ENCODE measurements at places on chromosomes 4 and X.

- peaks cover 2% of the 10 kb centered on the region for H3K4me1 ChIP-seq
- H3K27me3 ChIP-seq, result peaks cover 26% of the 10 kb centered on the region
- no peak overlapping the region for H3K27ac ChIP-seq
- H3K4me3 ChIP-seq, result no peak overlapping the region
- no peak for DNase-seq
These were observed 285.2 kb upstream of the GATB start for GRCh38 chr4:152045807-152046571.

DNA sequence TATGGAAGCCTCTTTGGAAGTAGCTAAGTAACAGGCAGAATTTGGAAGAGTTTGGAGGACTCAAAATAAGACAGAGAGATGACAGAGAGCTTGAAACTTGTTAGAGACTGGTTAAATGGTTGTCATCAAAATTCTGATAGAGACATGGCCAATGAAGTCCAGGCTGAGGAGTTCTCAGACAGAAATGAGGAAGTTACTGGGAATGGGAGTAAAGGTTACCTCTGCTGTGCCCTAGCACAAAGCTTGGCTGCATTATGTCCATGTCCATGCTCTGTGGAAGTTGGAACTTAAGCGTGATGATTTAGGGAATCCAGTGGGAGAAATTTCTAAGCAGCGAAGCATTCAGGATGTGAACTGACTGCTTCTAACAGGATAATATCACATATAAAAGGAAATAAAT lies 146.2 kb upstream of the NDST4 start:
- no peak overlapping the region for H3K4me3 ChIP-seq
- no peaks in the 10 kb centered on the region for H3K4me1 ChIP-seq
- peaks cover 3% of the 10 kb centered on the region for H3K27me3 ChIP-seq
- no peaks in the 10 kb centered on the region for H3K36me3 ChIP-seq
- no peak for DNase-seq
- H3K27ac ChIP-seq, result no peak overlapping the region

DNA sequence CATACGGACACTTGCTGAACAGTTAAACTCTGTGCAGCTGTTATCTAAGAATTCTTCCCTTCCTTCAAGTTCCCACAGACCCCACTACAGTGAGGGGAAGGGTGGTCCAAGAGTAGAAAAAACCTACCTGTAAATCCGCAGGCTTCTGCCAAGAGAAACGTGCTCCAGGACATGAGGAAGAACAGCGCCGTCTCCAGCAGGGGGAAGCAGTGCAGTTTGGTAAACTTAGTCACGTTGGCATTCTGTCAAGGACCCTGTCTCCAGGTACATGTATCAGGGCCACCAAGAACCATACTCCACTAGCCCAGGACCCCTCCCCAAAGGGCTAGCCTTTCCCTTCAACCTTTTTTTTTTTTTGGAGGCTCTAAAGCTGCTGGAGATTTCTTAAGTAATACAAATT lies 79.9 kb downstream of the CHST7 start:
- peaks cover 8% of the 10 kb centered on the region for H3K36me3 ChIP-seq
- no peak overlapping the region for H3K27ac ChIP-seq
- H3K4me1 ChIP-seq, result peaks cover 3% of the 10 kb centered on the region
- H3K27me3 ChIP-seq, result no peaks in the 10 kb centered on the region
- no peak overlapping the region for H3K4me3 ChIP-seq
- no peak for DNase-seq

- no peak for DNase-seq
- no peaks in the 10 kb centered on the region for H3K27me3 ChIP-seq
- H3K4me1 ChIP-seq, result peaks cover 11% of the 10 kb centered on the region
- H3K27ac ChIP-seq, result no peak overlapping the region
- no peaks in the 10 kb centered on the region for H3K36me3 ChIP-seq
These were observed 620.7 kb downstream of the SPRY1 start for GRCh38 chr4:124017185-124017785.

- H3K27me3 ChIP-seq, result peaks cover 2% of the 10 kb centered on the region
- H3K27ac ChIP-seq, result no peak overlapping the region
- no peaks in the 10 kb centered on the region for H3K4me1 ChIP-seq
These were observed 11.6 kb downstream of the ADGRG2 start for GRCh38 chrX:19110642-19111041.

DNA sequence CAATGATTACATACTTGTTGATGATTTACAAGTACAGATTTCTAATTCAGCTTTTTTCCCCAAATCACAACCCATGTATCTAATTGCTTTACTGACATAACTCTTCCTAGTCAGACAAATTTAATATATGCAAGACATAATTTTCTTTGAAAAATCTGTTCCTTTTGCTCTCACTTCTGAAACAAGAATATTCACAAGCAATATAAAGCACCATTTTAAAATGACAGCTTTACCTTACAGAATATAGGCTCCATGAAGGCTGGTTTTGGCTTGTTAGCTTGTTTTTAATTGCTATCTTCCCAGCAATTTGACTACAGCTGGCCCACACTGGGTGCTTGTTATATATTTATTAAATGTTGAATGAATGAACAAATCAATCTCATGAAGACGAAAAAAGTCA lies 24.5 kb downstream of the GPM6A start:
- no peak overlapping the region for H3K27ac ChIP-seq
- no peaks in the 10 kb centered on the region for H3K36me3 ChIP-seq
- no peaks in the 10 kb centered on the region for H3K4me1 ChIP-seq
- no peak for DNase-seq

GRCh38 chr4:37951461-37952352 lies 8.5 kb upstream of the PTTG2 start:
- H3K27me3 ChIP-seq, result no peaks in the 10 kb centered on the region
- no peak overlapping the region for H3K27ac ChIP-seq
- H3K4me1 ChIP-seq, result peaks cover 12% of the 10 kb centered on the region
- no peak for DNase-seq
- H3K4me3 ChIP-seq, result no peak overlapping the region

All from T-helper 2 cell treated with Interferon-gamma antibody and Interleukin-4, amounts not matched to agents 5 μg/mL and 100 μg/mL, for 36 hours (primary cell).